ENCODE measurements at places on chromosomes 16 and 17. TPM values are rescaled to one million over a fixed set of nuclear protein-coding genes. Genes with fewer than 3 reads are reported as not detected.

GRCh38 chr16:82990155-82990554 lies 363.4 kb downstream of the CDH13 start:
- peak; percentile 83 for DNase-seq

DNA sequence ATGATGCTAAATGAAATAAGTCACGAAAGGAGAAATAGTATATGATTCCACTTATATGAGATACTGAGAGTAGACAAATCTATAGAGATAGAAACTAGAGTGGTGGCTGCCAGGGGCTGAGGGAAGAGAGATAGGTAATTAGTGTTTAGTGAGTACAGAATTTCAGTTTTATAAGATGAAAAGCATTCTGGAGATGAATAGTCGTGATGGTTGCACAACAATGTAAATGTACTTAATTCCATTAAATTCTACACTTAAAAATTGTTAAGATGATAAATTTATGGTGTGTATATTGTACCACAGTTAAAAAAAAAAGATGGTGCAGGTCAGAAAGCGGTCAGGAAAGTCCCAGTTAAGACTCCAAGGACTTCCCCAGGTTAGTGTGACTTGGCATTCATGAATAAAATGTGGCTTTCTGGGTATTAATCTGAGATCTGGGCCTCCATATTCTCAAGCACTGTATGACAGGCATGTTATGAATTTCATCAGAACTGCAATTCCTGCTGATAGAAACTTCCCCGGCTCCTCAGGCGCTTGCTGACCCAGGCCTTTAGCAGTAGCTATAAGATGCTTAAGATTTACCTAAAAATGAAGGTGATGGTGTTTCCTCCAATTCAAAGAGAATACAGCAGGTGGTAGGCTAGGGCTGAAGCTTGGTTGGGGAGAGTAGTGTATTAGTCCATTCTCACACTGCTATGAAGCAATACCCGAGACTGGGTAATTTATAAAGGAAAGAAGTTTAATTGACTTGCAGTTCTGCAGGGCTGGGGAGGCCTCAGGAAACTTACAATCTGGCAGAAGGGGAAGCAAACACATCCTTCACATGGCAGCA lies 115.3 kb upstream of the SOX9 start:
- DNase-seq, result no peak

GRCh38 chr17:78022425-78022824 lies 63.9 kb downstream of the TNRC6C start:
- peak; percentile 22 for DNase-seq

DNA sequence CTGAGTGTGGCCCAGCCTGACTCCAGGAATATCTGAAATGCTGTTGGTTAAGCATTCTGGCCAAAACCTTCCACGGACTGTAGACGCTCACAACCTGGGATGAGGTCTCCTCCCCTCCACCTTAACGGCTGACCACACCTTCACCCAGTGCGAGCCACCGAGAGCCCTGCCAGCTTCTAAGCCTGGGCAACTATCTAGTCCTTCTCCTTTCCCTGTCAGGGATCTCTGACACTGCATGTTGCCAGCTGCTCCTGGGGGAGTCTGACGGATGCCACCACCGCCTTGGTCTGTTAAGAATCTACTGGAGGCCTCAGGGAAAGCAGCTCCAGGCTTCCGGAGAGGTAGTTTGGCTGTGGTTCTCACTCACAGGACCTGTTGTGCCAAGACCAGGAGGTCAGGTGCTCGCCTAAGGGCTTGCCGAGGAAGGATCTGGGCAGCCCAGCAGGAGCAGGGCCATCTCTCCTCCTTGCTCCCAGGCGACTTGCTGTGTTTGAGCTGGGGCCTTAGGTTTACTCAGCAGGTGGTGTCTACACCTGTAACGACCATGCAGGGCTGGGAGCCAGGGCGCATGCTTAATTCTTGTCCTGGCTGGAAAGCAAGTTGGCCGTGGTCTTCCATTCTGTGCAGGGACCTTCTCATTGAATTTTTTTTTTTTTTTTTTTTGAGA lies 111.8 kb downstream of the NTN1 start:
- no peak for DNase-seq

DNA sequence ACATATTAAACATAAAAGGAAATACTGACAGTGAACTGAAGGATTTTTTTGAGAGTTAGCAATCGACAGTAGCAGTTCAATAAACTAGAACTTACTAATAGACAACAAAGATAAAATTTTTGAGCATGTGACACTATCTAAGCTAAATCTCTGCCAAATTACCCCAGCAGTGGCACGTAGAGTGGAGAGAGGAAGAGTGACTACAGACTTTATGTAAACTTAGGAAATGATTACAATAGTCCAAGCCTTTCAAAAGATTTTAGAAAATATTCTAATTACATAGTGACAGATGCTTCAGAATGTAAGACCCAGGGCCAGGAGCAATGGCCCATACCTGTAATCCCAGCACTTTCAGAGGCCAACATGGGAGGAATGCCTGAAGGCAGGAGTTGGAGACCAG lies 52.4 kb downstream of the CFDP1 start:
- DNase-seq, result peak; percentile 79

DNA sequence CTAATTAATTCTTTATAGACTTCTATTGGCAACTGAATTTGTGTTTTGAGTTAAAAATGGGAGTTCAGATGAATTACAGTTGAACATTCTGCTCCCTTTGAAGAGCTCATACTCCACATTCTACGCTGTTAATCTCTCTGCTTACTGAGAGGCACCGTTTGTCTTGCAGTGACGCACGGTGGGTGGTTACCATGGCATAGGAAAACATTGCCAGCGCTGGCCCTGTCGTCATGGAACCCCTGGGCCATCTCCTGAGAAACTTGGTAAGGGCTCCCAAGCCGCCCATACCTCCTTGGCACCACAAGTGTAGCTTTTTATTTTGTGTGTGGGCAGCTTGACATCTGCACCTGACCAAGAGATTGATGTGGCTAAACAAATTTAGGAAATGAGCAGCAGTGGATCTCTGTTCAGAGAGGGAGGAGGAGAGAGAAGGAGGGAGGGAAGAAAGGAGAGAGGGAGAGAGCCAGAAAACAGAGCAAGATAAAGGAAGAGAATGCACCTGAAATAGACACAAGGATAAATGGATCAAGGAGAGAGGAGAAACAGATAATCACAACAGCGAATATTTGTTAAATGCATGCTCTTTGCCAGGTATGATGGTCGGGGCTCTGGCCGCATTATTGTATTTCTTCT lies 398.5 kb downstream of the HAPSTR1 start:
- DNase-seq, result no peak

GRCh38 chr16:89646906-89647305 lies 10.6 kb downstream of the CHMP1A start:
- no peak for DNase-seq

- DNase-seq, result peak; percentile 54
Observed at GRCh38 chr17:9240659-9241370, 219.5 kb downstream of the NTN1 start.

GRCh38 chr16:89052890-89053724 lies 40.5 kb upstream of the ACSF3 start:
- DNase-seq, result peak; percentile 2

HBQ1 gene
- not detected for total RNA-seq

DNA sequence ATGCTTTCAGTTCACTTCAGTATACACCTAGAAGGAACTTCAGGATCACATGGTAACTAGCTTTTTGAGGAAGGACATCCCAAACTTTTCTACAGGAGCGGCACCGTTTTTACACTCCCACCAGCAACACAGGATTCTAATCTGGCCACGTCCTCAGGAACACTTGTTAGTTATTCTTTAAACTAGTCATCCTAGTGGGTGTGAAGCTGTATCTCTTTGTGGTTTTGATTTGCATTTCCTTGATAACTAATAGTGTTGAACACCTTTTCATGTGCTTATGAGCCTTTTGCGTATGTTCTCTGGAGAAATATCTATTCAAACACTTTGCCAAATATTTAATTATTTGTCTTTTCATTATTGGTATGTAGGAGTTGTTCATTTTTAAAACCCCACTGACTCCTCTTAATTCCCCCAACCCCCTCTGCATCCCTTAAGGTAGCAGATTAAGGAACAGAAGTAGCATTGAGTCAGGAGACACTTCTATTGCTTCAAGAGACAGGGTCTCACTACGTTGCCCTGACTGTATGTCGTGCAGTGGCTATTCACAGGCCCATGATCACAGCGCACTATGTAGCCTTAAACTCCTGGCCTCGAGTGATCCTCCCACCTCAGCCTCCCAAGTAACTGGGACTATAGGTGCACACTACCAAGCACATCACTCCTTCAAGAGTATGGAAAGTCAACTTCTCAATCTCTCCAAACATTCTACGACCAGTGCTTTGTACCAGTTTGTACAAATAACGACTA lies 25.4 kb downstream of the YWHAE start:
- no peak for DNase-seq

DNA sequence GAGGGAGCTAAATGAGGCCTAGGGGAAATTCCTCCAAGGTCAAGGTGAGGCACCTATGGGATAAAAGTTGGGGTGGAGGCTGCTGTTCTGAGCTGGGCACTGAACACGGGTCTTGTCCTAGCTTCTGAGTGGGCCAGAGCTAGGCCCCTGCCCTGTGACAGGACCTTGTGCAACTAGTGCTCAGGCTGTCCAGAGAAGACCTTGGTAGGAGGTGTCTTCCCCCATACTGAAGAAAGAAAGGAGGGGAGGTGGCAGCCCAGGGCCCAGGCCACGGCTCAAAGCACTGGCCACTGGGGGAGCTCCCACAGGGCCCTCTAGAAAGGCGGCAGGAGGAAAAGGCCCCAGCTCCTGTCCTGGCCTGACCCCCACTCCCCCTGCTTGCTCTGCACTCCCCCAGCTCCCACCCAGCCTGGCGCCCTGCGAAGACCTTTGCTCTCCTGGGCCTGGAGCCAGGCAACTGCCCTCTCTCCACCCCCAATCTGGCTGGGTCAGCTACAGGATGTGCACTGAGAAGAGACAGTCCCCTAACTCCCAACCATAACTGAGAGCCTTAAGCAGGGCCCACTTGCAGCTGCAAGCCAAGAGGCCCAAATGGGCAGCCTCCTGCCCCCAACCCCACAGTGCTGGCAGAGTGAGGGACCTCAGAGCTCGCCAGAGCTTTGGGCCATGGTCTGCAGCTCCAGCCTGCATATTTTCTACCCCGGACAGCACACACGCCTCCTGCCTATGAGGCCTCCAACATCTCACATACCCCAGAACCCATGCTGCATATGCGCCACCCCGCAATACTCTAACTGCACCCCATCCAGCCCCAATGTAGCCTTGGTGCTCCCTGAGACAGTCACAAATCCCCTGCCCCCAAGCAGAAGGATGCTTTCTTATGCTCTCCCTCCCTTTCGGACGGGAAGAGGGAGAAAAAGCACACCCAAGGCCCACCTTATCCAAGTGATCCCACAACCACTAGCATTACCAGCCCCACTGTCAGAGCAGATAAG lies 15.3 kb downstream of the HSD11B2 start:
- no peak for DNase-seq

DNA sequence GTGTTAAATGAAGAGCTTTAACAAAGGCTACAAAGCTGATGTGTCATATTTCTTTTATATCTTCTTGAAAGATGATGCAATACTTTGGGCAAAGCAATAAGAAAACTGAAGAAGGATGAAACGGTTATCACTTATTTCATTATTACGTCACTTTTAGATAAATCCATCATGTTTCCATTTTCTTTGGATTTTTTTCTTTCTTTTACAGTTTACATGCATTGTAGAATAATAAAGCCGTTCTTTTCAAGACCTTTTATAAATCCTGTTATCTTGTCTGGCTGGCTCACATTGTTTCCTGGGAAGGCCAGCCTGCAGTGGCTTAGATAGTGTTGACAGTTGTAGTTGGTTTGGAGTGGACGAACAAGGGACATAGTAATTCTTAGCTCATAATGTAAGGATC lies 28.9 kb downstream of the TANC2 start:
- peak; percentile 15 for DNase-seq

Measured in IMR-90 (cell line).